GM12878 (cell line): ENCODE measurements at places on chromosomes 11 and 22. TPM values are rescaled to one million over a fixed set of nuclear protein-coding genes. Genes with fewer than 3 reads are reported as not detected.

OR56B4 gene
- total RNA-seq, result not detected in 2 replicates

GAL gene
- total RNA-seq, result not detected in 2 replicates

OR2D2 gene
- not detected in 2 replicates for total RNA-seq

UNC93B1 gene
- total RNA-seq, result 75.6 and 79.7 TPM in 2 replicates

CTSW gene
- 1.5 and 1.9 TPM in 2 replicates for total RNA-seq

LGALS1 gene
- total RNA-seq, result 636 and 637 TPM in 2 replicates

VSTM5 gene
- total RNA-seq, result not detected in 2 replicates

GP1BB gene
- total RNA-seq, result 0.28 and 0.35 TPM in 2 replicates

SERPING1 gene
- 1.3 and 1.4 TPM in 2 replicates for total RNA-seq

ASCL2 gene
- total RNA-seq, result not detected in 2 replicates

RASL10A gene
- total RNA-seq, result 0.32 and 0.46 TPM in 2 replicates

INPP5J gene
- total RNA-seq, result 1.9 and 2.6 TPM in 2 replicates

OR8D1 gene
- total RNA-seq, result not detected in 2 replicates

OR2AG2 gene
- total RNA-seq, result not detected in 2 replicates

ATF4 gene
- total RNA-seq, result 326 and 331 TPM in 2 replicates

JRKL gene
- total RNA-seq, result 8.4 and 8.6 TPM in 2 replicates

AIFM3 gene
- 0.26 and 0.40 TPM in 2 replicates for total RNA-seq

FGF4 gene
- total RNA-seq, result not detected in 2 replicates

PDGFB gene
- total RNA-seq, result 0.98 and 1.1 TPM in 2 replicates

PNPLA3 gene
- total RNA-seq, result not detected in 2 replicates

DCHS1 gene
- total RNA-seq, result 0.56 and 0.64 TPM in 2 replicates

CRYBA4 gene
- not detected in 2 replicates for total RNA-seq

TRIM49D1 gene
- total RNA-seq, result not detected in 2 replicates

BTBD18 gene
- total RNA-seq, result not detected in 2 replicates
